ENCODE measurements at places on chromosomes 7 and 10. TPM values are rescaled to one million over a fixed set of nuclear protein-coding genes. Genes with fewer than 3 reads are reported as not detected.

The BMS1 gene
- total RNA-seq = 14.5 TPM

DNA sequence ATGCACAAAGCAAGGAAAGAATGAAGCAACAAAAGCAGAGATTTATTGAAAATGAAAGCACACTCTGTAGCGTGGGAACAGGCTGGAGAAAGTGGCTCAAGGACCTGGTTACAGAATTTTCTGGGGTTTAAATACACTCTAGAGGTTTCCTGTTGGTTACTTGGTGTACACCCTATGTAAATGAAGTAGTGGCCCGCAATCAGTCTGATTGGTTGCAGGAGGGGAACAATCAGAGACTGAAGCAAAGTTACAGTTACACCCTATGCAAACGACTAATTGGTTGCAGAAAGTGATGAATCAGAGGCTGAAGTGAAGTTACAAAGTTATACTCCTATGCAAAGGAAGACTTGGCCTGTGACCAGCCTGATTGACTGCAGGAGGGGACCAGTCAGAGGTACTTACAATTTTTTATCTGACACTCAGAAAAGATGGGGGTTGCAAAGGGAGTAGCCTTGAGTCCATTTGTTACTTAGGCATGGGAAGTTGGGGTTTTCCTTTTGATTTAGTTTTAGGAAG lies 3.6 kb upstream of the MTPN start:
- peak; percentile 67 for DNase-seq
- H3K27me3 ChIP-seq = no peaks in the 10 kb centered on the region
- peak overlapping the region; percentile 80 for H3K27ac ChIP-seq
- peak overlapping the region; percentile 90 for H3K4me3 ChIP-seq

The DOCK4 gene
- 0.29 TPM for total RNA-seq

- H3K36me3 ChIP-seq = no peaks in the 10 kb centered on the region
- peaks cover 30% of the 10 kb centered on the region for H3K27me3 ChIP-seq
- H3K4me1 ChIP-seq = no peaks in the 10 kb centered on the region
- no peak overlapping the region for H3K4me3 ChIP-seq
- no peak overlapping the region for H3K27ac ChIP-seq
Observed at GRCh38 chr7:133164498-133164897, 82.6 kb upstream of the CHCHD3 start.

- no peaks in the 10 kb centered on the region for H3K36me3 ChIP-seq
- no peaks in the 10 kb centered on the region for H3K27me3 ChIP-seq
- H3K27ac ChIP-seq = no peak overlapping the region
- H3K4me3 ChIP-seq = no peak overlapping the region
- no peak for DNase-seq
- H3K4me1 ChIP-seq = no peaks in the 10 kb centered on the region
Observed at GRCh38 chr10:14114791-14115190, 215.9 kb downstream of the FRMD4A start.

The NXPH1 gene
- total RNA-seq = not detected

The EGR2 gene
- 64.3 TPM for total RNA-seq

Measured in activated T-cell treated with anti-CD3 and anti-CD28 coated beads, Interleukin-2, amount 50 U/mL, for 72 hours (primary cell).